ENCODE measurements at places on chromosomes 4 and X. TPM values are rescaled to one million over a fixed set of nuclear protein-coding genes. Genes with fewer than 3 reads are reported as not detected.

DNA sequence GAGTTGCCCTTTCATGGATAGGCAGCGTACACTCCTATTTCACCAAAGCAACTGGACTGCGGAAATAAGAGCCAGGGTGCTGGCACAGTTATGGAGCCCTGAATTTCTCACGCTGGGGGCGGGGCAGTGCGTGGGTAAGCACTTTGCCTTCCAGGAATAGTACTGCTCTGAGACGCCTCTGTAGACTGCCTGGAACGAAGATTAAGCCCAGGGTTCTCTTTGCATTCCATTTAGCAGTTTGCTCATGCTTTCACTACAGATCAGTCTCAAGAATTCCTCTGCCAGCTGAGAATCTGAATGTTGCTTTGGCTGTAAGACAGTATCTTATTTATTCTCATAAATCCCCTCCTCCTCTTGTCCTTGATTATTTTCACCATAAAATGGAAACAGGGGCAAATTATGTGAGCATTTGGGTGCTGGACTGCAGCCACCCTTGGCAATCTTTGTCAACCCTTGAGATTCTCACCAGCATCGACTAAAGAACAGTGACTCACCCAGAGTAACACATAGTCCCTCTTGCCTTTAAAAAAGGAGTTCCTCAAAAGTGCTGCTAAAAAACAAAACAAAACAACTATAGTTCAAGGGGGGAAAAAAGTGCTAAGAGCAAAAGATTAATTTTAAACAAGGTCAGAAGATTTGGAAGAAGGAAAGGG is 88.9 kb upstream of the CITED1 start:
- no peaks in the 10 kb centered on the region for H3K4me1 ChIP-seq
- no peak for DNase-seq
- no peaks in the 10 kb centered on the region for H3K27me3 ChIP-seq

DNA sequence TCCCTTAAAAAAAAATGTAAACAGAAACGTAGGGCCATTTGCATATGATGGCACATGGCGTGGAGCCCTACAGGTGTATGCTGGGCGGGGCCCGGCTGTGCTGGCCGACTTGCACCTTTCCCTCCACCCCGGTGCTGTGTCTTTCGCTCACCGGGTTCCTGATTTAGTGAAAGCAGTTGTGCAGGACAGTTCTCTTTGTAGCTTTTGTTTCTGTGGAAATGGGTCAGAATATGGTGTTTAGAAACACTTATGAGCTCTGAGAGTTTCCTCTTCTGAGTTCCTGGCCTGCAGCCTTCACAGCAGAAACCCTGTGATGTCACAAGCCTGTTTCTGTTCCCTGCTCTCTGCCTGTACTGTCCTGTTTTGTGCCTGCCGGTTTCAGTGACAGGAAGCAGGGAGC is 22.5 kb upstream of the MSANTD1 start:
- H3K4me3 ChIP-seq = no peak overlapping the region
- H3K36me3 ChIP-seq = no peaks in the 10 kb centered on the region
- H3K27me3 ChIP-seq = no peaks in the 10 kb centered on the region
- DNase-seq = peak; percentile 56
- H3K4me1 ChIP-seq = no peaks in the 10 kb centered on the region
- H3K27ac ChIP-seq = no peak overlapping the region

Gene DYNLT3
- 52.2 TPM for total RNA-seq

Gene AKAP4
- not detected for total RNA-seq

Gene TMEM165
- 129 TPM for total RNA-seq

DNA sequence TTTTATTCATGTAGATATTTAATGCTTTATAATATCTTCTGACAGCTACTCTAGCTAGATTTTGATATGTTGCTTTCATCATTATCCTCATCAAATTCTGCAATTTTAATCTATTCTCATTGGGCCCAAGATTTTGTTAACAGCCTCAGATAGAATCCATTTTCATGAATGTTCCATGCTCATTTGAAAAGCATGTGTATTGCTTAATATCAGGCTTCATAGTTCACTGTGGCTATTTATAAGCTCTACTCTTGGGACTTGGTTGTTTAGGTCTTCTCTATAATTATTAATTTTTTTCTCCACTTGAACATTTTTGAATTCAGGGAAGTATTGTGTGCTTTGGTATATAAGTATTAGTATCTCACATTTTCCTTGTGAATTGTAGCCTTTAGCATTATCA is 41.8 kb downstream of the RAB40A start:
- DNase-seq = no peak
- H3K27me3 ChIP-seq = peaks cover 5% of the 10 kb centered on the region
- H3K36me3 ChIP-seq = no peaks in the 10 kb centered on the region

- H3K4me1 ChIP-seq = peaks cover 14% of the 10 kb centered on the region
- H3K4me3 ChIP-seq = no peak overlapping the region
- H3K27me3 ChIP-seq = no peaks in the 10 kb centered on the region
- H3K36me3 ChIP-seq = no peaks in the 10 kb centered on the region
- DNase-seq = no peak
These were observed 39.6 kb downstream of the SCD5 start for GRCh38 chr4:82758701-82759685.

Gene ETNPPL
- total RNA-seq = 0.78 TPM
